ENCODE measurements at places on chromosomes 2 and 18.

DNA sequence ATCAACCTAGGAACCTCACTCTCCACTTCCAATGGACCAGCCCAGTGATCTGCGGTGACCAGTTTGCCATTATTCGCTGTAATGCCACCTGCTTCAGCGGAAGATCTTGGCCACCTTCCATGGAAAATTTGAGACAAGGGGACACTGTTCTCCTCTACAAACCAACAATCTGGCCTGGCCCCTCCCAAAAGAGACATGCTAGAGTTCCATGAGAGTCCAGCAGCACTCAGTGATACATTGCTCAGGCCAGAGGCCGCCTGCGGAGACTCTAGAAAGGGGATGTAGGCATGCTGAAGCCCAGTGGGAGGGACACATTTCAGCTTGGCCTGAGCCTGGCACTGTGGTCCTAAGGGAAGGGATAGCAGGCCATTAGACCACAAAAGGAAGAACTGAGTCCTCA lies 58.3 kb downstream of the COL6A3 start:
- DNase-seq, result no peak

DNA sequence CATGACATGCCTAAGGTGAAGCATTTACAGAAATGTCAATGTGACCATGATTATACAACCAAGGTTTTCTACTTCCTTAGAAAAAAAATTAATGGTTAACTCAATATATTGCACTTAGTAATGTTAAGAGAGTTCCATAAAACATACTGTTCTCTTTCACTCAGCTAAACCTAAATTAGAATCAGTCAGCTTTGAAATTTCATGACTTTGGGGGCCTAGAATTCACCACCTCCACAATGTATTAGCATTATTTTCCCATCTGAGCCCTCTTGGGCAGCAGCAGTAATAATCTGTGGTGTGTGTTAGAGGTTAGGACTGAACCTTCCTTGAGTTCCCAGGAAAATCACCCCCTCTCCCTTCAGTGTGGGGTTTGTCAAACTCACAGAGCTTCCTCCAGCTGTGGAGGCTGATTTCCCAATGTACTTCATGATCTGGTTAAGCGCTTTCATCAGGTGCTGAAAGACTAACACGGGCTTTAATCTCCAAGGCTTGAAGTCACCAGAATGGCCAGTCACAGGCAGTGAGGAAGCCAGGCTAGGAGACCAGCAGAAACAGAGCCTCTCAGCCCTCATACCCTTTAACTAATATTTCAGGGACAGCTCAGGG lies 7.1 kb upstream of the UPP2 start:
- DNase-seq, result no peak

DNA sequence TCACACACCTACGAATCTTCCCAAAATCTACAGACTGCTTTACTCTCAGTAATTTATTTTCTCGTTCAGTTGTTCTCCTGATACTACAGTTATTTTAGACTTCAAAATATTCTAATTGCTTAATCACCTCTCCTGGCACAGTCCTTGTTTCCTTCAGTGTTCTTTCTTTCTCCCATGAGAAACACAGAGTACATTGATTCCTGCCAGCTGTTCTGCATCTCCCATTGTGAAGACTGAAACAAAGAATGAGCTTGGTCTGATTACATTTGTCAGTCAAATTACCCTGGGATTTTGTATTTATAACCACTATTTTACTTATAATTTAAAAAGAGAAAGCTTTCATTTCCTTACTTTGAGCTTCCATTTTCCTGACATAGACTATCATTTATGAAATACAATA lies 63.9 kb upstream of the TANK start:
- no peak for DNase-seq

DNA sequence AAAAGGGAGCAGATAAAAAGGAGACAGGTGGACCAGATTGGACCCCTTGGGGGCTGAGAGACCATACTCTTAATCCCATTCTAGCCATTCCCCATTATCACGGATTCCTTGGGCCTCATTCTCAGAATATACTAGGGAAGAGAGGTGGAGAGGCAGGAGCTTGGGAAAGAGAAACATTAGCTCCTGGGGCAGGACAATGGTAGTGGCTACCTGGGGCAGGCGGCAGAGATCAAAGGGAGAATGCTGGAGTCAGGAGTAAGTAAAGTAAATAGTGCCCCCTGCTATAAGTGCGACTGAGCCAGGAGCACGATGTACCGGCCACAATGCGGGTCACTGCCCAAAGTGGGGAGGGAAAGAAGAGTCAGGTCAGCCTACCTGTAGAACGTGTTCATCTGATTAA lies 20.4 kb upstream of the IHH start:
- DNase-seq, result no peak
